Fibroblast of skin of left biceps (primary cell): ENCODE measurements at places on chromosomes 12 and 14.

GRCh38 chr12:34401659-34402227, 379.4 kb downstream of the ALG10 start:
- DNase-seq, result no peak

DNA sequence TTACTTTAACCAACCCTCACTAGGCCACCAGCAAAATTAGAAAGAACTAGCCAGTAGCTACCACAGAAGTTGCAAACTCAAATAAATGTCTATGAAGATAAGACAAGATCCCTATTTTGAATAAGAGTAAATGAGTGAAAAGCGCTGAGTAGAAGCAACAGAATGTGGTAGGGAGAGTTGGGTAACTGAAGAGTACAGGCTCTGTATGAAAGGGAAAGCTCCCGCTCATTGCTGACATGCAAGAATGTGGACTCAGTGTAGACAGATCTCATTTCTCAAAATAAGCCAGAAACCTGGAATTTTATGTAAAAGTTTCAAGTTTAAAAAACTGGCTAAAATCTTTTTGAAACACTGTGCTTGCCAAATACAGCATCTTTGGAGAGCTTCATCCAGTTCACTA, 63.9 kb downstream of the NAV3 start:
- DNase-seq, result no peak

- no peak for DNase-seq
These were observed 80.9 kb downstream of the SYNE2 start for GRCh38 chr14:63933711-63934110.

DNA sequence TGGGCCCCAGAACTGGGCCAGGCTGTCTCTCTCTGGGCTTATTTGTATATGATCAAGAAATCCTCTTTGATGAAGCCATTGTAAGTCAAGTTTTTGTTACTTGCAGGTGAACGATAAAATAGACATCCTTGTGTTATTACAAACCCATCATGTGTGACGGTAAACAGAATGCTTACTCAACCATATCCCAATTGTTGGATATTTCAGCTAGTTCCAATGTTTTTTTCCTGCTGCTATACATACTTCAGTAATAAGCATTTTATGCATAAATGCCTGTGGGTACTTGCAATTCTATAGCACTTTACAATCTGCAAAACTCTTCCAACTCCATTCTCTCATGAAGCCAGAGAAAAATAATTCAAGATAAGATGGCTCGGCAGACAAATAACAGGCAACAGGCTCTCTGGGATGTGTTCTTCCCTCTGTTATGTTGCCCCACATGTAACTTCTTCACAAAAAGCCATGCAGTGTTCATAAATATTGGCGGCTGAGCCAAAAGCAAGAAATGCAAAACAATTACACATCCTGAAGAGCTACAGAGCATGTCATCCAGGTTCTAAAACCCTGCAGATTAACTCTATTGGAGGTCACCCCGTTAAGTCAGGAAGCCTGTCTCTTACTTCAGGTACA, 69.5 kb downstream of the CLMN start:
- DNase-seq, result no peak

DNA sequence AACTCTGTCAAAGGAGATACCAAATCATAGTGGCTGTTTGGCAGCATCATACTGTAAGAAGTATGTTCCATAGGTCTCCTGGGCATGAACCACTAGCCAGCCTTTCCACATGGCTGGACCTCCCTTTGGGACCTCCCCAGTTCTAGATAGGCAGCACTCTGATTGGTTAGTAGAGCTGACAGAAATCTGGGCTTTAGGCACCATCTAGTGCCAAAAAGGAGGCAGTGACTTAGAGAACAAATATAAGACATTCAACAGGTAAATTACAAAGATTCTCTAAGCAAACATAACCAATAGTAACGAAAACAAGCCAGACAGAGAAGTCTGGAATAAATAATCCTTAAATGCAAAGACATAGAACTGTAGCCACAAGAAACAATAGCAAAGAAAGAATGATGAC, 148.0 kb upstream of the PDE3A start:
- DNase-seq, result peak; percentile 14

GRCh38 chr14:51811706-51812105, 48.7 kb upstream of the GNG2 start:
- no peak for DNase-seq

DNA sequence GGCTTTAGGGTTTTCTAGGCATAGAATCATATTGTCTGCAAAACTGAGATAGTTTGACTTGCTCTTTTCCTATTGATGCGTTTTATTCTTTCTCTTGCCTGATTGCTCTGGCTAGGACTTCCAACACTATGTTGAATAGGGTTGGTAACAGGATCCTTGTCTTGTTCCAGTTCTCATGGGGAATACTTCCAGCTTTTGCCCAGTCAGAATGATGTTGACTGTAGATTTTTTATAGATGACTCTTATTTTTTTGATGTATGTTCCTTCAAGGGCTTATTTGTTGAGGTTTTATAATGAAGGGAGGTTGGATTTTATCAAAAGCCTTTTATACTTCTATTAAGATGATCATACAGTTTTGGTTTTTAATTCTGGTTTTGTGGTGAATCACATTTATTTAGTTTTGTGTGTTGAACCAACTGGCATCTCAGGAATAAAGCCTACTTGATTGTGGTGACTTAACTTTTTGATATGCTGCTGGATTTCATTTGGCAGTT, 478.2 kb downstream of the TMEM117 start:
- DNase-seq, result no peak

DNA sequence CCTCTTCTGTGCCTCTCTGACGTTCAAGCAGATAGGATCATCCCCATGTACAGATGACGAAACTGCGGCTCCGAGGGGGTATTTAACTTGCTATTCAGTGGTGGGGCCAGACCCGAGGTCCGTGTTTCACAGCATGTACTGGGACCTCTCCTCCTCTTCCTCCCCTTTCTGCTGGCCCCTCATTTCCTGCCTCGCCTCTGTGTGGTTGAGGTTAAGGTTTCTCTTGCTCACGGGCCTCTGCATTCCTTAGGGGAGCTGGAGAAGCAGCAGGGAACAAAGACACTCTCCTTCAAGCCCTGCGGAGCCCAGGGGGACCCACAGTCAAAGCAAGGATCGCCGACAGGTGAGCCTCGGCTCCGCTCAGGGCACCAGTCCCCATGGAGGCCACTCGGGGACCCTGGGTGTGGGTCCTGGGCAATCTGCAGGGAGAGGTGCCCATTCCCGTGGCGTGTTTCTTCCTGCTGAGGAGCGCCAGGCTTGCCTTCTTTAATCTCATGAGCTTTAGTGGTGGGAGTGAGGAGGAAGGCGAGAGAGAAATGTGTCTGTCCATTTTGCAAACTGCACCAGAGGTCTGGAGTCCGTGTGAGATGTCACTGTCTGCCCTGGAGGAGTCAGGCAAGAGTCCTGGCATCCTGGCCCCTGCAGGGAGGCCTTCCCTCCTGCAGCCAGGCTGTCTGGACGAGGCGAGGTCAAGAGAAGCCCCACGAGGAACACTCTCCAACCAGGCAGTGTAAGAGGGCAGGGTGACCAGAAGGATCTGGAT, 45.0 kb downstream of the SLC6A12 start:
- DNase-seq, result no peak
